ENCODE measurements at places on chromosomes 1 and 21. TPM values are rescaled to one million over a fixed set of nuclear protein-coding genes. Genes with fewer than 3 reads are reported as not detected.

Gene CACHD1
- polyA plus RNA-seq = 6.4 TPM

Gene F13B
- not detected for polyA plus RNA-seq

Gene NFASC
- 54.4 TPM for polyA plus RNA-seq

Gene FRRS1
- polyA plus RNA-seq = not detected

Gene SPRR2F
- not detected for polyA plus RNA-seq

Gene MRPS6
- 87.7 TPM for polyA plus RNA-seq

Gene BTBD19
- 0.42 TPM for polyA plus RNA-seq

Gene LRRC39
- not detected for polyA plus RNA-seq

Gene MYBPH
- polyA plus RNA-seq = not detected

Gene HES4
- 4.9 TPM for polyA plus RNA-seq

Gene PDC
- polyA plus RNA-seq = not detected

Gene TNNT2
- polyA plus RNA-seq = 11.5 TPM

Gene STPG1
- 15.7 TPM for polyA plus RNA-seq

Gene SPATA45
- not detected for polyA plus RNA-seq

Gene FCRLA
- polyA plus RNA-seq = 0.58 TPM

Gene FAM76A
- 3.6 TPM for polyA plus RNA-seq

Gene FCRL4
- polyA plus RNA-seq = not detected

Gene CYP4B1
- polyA plus RNA-seq = 0.39 TPM

Gene PLD5
- 8.1 TPM for polyA plus RNA-seq

Gene ZBTB17
- 32.7 TPM for polyA plus RNA-seq

Gene UBL4B
- 4.9 TPM for polyA plus RNA-seq

Gene ARMH1
- polyA plus RNA-seq = 5.2 TPM

Gene SLAMF9
- polyA plus RNA-seq = not detected

Gene ENTREP3
- 40.8 TPM for polyA plus RNA-seq

Gene OTUD7B
- 11.0 TPM for polyA plus RNA-seq

Gene PIGV
- polyA plus RNA-seq = 11.9 TPM

Gene NUDT4B
- 2.3 TPM for polyA plus RNA-seq

Gene FHL3
- polyA plus RNA-seq = 12.8 TPM

Gene ODR4
- 3.5 TPM for polyA plus RNA-seq

Gene C1QC
- polyA plus RNA-seq = 82.6 TPM

Gene NBPF6
- not detected for polyA plus RNA-seq

Gene OR2L13
- polyA plus RNA-seq = 2.6 TPM

Gene PTGER3
- 0.08 TPM for polyA plus RNA-seq

Gene OBSCN
- 4.5 TPM for polyA plus RNA-seq

Gene TTC22
- polyA plus RNA-seq = 1.4 TPM

Gene LCA5L
- 0.17 TPM for polyA plus RNA-seq

Gene LCE2A
- not detected for polyA plus RNA-seq

Gene DNAH14
- 5.1 TPM for polyA plus RNA-seq

Gene OLIG2
- polyA plus RNA-seq = 33.3 TPM

Gene OR2T2
- not detected for polyA plus RNA-seq
